ENCODE measurements at places on chromosomes 6 and 20. TPM values are rescaled to one million over a fixed set of nuclear protein-coding genes. Genes with fewer than 3 reads are reported as not detected.
A peak's percentile ranks its signal among the peaks of the same experiment; 100 is the strongest.

DNA sequence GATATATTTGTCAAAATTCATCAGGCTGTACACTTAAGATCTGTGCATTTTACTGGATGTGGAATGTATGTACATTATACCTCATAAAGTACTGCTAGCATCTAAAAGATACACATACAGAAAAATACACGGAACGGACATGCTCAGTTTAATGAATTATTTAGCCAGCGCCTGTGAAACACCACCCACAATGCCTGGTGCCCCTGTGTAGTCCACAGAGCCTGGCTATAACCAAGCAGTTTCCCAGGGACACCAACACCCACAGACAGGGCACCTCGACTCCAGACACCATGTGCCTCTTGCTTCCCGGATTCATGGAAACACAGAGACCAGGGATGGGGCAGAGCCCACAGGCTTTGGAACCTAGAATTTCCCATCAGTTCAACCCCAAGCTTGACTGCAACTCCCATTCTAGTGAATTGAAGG is 17.4 kb upstream of the ARMC12 start:
- no peak overlapping the region for H3K27ac ChIP-seq
- H3K4me1 ChIP-seq: peaks cover 21% of the 10 kb centered on the region
- no peaks in the 10 kb centered on the region for H3K27me3 ChIP-seq
- H3K36me3 ChIP-seq: no peaks in the 10 kb centered on the region
- DNase-seq: no peak
- H3K4me3 ChIP-seq: no peak overlapping the region

DNA sequence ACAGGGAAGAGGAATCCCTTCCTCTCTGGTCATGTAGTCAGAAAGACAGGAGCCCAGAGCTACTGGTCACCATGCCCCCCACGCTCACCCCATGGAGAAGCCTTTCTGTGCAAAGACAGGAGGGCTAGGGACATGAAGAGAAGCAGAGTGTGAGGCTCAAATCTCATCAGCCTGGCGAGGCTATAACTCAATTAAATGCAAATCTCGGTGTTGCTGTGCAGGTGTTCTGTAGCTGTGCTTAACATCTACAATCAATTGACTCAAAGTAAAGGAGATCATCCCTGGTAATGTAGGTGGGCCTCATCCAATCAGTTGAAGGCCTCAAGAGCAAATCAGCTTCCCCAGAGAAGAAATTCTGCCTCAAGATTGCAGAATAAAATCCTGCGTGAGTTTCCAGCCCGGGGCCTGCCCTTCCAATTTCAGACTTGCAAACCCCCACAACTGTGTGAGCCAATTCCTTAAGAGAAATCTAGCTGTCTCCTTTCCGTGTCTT is 64.4 kb downstream of the CHMP4B start:
- no peaks in the 10 kb centered on the region for H3K27me3 ChIP-seq
- H3K36me3 ChIP-seq: no peaks in the 10 kb centered on the region
- H3K27ac ChIP-seq: no peak overlapping the region
- DNase-seq: no peak

DNA sequence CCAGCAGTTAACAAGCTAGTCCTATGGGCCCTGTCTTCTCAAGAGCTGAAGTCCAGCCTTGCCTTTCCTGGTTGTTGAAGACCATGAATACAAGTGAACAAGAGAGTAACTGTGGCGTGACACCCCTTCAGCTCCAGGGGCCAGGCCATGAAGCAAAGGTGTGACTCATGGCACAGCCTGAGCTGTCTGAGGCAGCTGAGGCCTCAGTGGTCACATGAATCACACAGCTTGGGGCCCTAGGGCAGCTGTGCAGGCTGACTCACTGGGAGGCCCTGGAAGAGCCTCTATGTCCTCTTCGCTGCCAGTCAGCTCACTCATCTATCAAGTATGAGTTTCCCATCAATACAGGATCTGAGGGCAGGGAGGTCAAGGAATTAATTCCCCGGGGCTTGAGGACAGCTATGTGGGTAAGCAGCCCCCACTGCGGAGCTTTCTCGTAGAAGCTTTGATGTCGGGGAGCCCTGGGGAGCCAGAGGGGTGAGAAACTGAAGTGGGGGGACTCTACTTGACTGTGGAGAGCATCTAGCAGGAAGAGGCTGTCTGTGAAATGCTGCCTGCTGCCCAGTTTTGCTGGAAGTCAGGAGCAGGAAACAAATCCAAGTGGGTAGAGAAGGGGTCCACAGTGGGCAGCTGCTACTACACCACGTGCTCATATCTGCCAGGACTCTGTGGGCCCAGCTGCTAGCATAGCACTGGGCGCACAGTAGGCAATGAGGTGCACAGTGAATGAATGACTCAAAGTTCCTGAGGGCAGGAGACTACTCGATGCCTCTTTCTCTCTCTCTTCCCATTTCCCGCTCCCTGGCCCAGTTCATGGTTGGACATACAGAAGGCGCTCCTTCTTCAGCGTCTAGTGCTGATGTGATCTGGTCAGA is 13.7 kb upstream of the FAM83C start:
- H3K36me3 ChIP-seq: no peaks in the 10 kb centered on the region
- no peak overlapping the region for H3K4me3 ChIP-seq
- no peak for DNase-seq
- H3K27ac ChIP-seq: no peak overlapping the region
- H3K27me3 ChIP-seq: no peaks in the 10 kb centered on the region
- H3K4me1 ChIP-seq: no peaks in the 10 kb centered on the region

- H3K4me3 ChIP-seq: no peak overlapping the region
- H3K27ac ChIP-seq: peak overlapping the region; percentile 32
- H3K27me3 ChIP-seq: no peaks in the 10 kb centered on the region
Observed at GRCh38 chr6:1111361-1111760, 200.5 kb upstream of the FOXQ1 start.

DNA sequence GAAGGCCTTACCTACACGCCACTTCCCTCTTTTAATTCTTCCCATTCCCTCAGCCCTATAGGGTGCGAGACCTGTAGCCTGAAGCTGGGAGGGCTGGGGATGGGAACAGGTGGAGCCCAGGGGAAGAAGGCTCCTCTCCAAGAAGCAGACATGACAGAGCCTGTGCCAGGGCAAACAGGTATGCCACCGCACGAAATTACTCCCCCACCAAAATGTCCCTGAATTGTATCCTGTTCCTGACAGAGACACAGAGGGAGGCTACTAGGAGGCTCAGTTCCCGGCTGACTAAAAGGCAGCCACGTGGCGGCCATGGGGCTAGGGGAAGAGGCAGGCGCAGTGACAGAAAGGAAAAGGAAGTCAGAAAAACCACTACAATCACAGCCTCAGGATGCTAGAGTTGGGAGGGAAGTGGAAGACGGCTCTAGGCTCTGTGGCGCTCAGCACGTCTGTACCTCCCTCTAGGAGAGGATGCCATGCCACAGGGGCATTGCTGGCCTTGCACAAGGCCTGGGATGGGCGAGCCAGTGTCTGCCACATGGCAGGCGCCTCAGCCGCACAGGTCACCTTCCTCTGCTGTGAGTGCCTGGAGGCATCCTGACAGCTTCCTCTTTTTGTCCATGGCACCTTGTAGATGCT is 27.7 kb downstream of the TFEB start:
- DNase-seq: no peak
- H3K27ac ChIP-seq: no peak overlapping the region
- H3K4me3 ChIP-seq: no peak overlapping the region
- peaks cover 13% of the 10 kb centered on the region for H3K4me1 ChIP-seq

DNA sequence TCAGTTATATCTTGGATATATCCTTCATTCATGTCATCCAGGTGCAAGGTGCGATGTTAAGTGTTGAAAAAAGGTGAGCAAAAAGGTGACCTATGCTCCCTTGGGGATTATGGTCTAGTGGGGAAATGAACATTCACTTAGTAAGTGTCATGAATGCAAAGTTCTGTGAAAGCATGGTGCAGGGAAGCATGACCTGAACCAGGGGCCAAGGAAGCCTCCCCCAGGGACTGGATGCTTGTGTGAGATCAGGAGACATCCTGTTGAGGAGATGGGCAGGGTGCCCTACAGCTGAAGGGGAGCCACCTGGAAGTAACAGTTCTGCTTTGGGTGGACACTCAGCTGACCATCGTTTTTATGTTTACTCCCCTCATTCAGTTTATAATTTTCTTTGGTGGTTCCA is 179.5 kb downstream of the SYNDIG1 start:
- no peaks in the 10 kb centered on the region for H3K27me3 ChIP-seq
- no peaks in the 10 kb centered on the region for H3K36me3 ChIP-seq
- DNase-seq: no peak
- H3K4me1 ChIP-seq: no peaks in the 10 kb centered on the region

DNA sequence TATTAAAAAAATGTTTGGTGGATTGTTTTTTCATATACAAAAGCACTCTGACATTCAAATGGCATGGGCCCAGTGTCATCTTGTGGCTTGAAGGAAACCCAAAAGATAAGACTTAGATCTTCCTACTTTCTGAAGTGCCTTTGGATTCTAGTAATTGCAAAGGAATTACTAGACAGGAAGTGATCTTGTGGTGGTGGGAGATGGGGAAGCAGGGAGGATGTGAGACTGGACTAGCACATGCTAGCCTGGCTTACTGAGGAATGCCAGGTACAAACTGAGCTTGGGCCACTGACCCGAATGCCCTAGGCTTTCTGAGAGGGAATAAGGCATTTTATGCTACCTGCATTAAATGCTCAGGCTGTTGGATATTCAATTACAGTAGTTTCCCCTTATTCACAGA is 59.0 kb downstream of the AFG1L start:
- no peak overlapping the region for H3K4me3 ChIP-seq
- no peak for DNase-seq
- peaks cover 10% of the 10 kb centered on the region for H3K4me1 ChIP-seq
- H3K27me3 ChIP-seq: no peaks in the 10 kb centered on the region

DNA sequence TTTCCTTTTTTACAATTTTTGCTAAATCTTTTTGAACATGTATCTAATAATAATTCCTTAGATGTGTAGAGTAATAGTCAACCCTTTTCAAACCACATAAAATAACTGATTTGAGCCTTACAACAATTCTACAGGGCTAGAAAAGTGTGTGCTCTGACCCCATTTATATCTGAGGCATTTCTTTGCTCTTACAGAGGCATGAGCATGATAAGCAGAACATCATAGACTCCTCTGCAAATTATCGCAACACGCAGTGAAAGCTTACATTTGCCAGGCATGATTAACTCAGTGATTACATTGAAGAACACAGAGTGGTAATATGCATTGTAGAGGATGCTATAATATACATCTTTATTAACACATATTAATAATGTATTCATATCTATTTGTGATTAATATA is 120.4 kb downstream of the SIM1 start:
- no peaks in the 10 kb centered on the region for H3K4me1 ChIP-seq
- no peaks in the 10 kb centered on the region for H3K27me3 ChIP-seq
- DNase-seq: no peak
- H3K36me3 ChIP-seq: no peaks in the 10 kb centered on the region
- no peak overlapping the region for H3K27ac ChIP-seq

Gene RAD21L1
- not detected for polyA plus RNA-seq

GRCh38 chr20:17431621-17432364 is 99.4 kb downstream of the BFSP1 start:
- H3K27me3 ChIP-seq: no peaks in the 10 kb centered on the region
- no peaks in the 10 kb centered on the region for H3K36me3 ChIP-seq
- no peaks in the 10 kb centered on the region for H3K4me1 ChIP-seq

- no peaks in the 10 kb centered on the region for H3K36me3 ChIP-seq
- H3K4me1 ChIP-seq: no peaks in the 10 kb centered on the region
- H3K27ac ChIP-seq: no peak overlapping the region
- H3K4me3 ChIP-seq: no peak overlapping the region
Observed at GRCh38 chr6:22804620-22805261, 235.4 kb downstream of the HDGFL1 start.

Gene SYNGAP1
- 8.3 TPM for polyA plus RNA-seq

DNA sequence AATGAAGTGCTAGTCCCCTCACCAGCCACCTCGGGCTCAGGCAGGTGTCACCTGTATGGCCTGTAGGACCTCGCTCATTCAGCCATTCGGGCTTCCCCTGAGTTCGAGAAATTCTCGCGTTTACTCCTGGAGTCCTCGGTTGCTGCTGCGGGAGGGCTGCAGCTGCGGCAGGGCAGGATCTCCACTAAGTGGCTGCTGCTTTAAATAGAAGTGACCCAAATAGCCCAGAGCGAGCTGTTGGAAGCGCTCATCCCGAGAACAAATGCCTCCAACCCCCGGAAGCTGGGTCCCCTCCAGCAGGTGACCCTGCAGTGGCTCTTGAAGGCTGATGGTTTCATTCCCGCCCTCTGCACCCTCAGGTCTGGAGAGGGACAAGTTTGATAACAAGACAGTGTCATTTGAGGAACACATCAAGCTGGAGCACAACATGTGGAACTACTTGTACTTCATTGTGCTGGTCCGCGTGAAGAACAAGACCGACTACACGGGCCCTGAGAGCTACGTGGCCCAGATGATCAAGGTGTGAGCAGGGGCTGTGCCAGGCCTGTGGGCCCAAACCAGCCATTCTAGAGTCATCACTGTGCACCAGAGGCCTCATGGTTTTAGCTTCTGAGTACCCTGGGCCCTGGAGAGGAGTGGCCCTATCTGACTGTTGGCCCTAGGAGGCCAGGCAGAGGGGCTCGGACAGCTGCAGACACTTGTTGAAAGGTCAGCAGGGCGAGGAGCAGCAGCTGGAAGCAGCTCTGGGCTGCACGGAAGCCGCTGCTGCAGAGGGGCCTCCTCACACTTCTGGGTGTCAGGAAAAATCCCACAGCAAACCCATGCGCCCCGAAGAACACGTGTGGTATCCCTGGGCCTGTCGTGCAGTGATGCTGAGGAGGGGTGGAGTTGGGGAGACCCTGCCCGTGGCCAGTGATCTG is 18.1 kb downstream of the UQCC2 start:
- H3K27me3 ChIP-seq: no peaks in the 10 kb centered on the region
- H3K36me3 ChIP-seq: no peaks in the 10 kb centered on the region
- H3K4me3 ChIP-seq: no peak overlapping the region
- no peaks in the 10 kb centered on the region for H3K4me1 ChIP-seq

Gene PLN
- polyA plus RNA-seq: 2.8 TPM

DNA sequence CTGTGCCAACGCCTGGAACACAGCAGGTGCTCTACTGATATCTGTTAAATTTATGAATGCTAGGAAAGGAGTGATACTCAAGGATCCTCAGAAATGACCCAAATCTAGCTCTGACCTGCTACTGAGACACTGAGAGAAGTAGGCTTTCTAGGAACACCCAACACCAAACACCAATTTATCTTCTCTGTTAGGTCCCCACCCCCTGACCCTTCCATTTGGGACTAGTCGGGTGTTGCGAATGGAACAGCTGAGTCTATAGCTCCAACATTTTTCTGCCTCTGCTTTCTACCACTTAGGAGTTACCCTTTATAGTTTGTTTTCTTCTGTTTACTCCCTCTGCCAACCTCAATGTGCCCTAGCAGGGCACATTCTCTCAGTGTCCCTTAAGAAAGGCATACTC is 24.0 kb downstream of the CPNE1 start:
- H3K36me3 ChIP-seq: no peaks in the 10 kb centered on the region
- no peaks in the 10 kb centered on the region for H3K27me3 ChIP-seq
- H3K27ac ChIP-seq: no peak overlapping the region
- no peaks in the 10 kb centered on the region for H3K4me1 ChIP-seq
- DNase-seq: no peak
- no peak overlapping the region for H3K4me3 ChIP-seq

Gene ME1
- polyA plus RNA-seq: 2.1 TPM

Gene SLC22A2
- polyA plus RNA-seq: not detected

DNA sequence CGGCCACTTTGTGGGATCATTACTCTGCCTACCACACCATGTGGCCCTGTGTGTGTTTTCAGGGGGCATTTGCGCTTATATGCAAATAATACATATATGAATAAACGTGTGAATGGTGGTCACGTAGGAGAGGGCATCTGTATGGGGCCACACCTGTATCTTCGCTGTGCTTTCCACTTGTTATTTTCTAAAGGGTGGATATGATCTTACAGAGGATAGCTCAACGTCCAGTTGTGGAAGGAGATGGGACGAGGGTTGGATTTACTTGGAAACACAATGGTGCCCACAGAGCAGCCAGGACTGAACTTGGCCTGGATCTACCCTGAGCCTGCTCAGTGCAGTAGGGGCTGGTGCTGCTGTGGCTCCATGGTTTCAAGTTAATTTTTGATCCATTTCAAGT is 93.3 kb downstream of the YTHDF1 start:
- H3K4me1 ChIP-seq: no peaks in the 10 kb centered on the region
- no peaks in the 10 kb centered on the region for H3K27me3 ChIP-seq
- no peak overlapping the region for H3K27ac ChIP-seq
- DNase-seq: no peak
- no peaks in the 10 kb centered on the region for H3K36me3 ChIP-seq

Measured in pancreas (tissue), 10 donors.